ENCODE measurements at places on chromosomes 4 and X.

DNA sequence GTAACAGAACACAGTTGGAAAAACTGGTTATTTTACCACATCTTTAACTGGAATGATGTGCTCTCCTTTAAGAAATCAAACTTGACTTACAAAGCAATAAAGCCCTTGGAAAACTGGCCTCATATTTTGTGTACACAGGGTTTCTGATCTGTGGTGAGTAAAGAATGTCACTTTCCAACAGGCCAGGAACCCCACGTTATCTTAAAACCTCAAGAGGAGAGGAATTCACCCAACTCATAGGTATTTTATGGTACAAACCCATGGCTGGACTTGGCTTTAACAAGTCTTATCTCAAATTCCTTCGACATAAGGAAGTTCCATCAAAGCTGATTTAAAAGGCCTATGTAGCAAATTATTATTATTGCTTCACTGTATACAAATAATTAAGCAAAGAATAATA lies 1735.1 kb downstream of the PCDH7 start:
- no peak for DNase-seq

- no peak for DNase-seq
Measured at GRCh38 chr4:90120037-90120436, 7.2 kb upstream of the CCSER1 start.

DNA sequence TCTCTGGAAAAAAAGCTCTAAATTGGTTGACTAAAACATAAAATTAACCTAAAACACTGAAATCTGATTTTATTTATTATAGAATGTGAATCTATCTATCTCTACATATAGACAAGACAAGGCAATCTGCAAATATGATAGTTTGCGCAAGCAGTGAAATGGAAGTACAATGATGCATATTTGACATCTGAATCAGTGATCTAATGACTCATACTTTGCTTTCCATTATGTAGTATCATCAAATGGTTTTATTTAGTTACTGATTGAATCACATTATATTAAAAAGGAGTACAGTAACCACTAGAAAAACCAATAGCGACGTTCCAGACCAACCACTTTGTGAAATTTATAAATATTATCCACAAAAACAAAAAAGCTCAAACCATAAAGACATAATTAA lies 1969.3 kb downstream of the PCDH7 start:
- DNase-seq: no peak

DNA sequence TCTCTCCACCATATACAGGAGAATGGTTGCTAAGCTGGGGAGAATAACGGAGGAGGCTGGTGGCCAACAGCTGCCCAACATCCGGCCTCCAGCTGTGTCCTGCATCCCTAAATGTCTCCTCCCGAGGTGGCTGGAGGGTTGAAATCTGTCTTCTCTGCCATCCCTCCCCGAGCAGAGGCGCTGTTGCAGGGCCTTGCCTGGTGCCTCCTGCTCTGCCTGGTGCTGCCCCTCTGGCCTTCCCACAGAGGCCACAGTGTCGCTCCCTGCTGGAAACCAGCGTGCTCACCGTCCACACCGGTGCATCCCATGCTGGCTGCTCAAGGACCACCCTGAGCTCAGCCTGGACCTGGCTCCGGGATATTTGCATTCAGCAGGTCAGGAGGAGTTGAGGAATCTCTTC lies 115.2 kb downstream of the ENPP6 start:
- DNase-seq: no peak

- no peak for DNase-seq
Measured at GRCh38 chr4:2255501-2256155, 6.3 kb downstream of the MXD4 start.

DNA sequence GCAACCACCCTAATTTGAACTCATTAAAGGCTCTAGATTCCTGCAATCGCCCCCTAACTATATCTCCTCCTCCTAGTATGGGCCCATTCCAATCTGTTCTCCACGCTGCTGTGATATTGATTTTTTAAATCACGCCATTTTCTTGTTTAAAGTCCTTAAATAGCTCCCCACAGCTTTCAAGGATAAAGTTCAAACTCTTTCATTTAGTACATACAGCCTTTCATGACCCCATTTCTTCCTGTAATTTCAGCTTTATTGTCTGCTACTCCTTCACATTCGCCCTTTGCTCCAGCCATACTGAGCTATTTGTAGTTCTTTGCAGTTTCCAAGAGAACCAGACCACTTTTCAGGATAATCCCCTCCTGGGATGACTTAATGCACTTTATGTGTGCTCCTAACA lies 118.5 kb downstream of the GC start:
- DNase-seq: no peak

GRCh38 chr4:154184238-154184637 lies 307.4 kb downstream of the DCHS2 start:
- DNase-seq: no peak

DNA sequence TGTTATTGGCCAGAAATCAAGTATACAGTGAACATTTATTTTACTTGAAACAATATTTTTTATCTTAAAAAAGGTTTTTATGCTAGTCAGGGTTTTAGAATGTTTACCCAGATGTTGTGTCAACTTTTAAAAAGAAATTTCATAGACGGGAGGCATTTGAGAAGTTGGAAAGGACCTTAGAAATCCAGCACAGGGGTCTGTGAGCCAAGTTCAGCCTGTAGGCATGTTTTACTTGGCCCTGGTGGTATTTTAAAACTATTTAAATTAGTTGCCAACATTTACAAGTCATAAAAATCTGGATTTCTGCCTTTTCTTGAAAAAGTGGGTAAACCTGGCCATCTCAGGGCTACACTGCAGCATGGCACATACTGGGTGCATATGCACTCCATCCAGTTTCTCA lies 25.5 kb upstream of the FHL1 start:
- no peak for DNase-seq

- DNase-seq: no peak
Measured at GRCh38 chr4:7828793-7829301, 110.8 kb downstream of the AFAP1 start.

DNA sequence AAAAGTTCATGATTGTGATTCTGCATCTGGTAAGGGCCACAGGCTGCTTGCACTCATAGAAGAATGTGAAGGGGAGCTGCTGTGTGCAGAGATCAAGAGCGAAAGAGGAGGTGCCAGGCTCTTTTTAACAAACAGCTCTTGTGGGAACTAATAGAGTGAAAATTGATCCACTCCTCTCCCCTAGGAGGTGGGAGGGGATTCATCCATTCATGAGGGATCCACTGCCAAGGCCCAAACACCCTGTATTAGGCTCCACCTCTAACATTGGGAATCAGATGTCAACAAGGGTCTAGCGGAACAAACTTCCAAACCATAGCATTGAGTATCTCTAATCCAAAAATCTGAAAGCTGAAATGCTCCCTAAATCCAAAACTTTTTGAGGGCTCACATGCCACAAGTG lies 16.4 kb upstream of the PPID start:
- no peak for DNase-seq
